Hematopoietic multipotent progenitor cell treated with erythropoietin and hydrocortisone succinate and interleukin-3 and kit ligand, for 17 days (in vitro differentiated cells): ENCODE measurements at places on chromosomes 4 and X.

- no peak for DNase-seq
These were observed 342.9 kb downstream of the CFAP299 start for GRCh38 chr4:80678413-80678812.

DNA sequence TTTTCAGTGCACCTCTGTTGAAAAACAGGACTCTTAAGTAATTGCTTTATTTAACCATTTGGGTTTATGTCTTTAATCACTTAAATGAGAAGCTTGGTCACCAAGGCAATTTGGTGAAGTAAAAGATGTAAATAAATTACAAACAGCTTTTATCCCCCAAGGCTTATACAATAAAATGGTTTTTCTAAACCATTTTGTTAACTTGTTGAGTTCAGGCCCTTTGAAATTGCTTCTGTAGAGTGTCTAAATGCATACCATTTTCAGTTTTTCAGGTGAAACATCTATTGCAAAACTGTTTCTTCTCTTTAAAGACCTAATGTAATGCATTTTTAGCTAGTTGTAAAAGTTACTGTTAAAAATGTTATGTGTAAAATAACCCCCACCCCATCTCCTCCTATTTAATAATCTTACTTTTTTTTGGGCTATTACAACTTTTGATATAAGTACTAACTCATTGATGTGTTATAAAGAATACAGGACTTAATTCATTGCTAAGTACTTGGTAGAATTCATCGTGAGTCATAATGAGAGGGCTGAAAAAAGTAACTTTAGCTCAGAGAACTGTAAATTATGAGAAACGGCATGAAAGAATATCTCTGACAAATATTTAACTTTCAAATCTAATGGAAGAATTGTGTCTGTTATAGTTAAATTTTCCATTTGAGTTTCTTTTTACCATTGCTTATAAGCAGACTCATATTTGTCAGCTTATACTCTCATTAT lies 4.5 kb downstream of the RAPGEF2 start:
- DNase-seq = peak; percentile 67

- DNase-seq = no peak
These were observed 465.0 kb downstream of the IL15 start for GRCh38 chr4:142101401-142101800.

- peak; percentile 35 for DNase-seq
These were observed 78.6 kb upstream of the RAPGEF2 start for GRCh38 chr4:159024266-159024665.

DNA sequence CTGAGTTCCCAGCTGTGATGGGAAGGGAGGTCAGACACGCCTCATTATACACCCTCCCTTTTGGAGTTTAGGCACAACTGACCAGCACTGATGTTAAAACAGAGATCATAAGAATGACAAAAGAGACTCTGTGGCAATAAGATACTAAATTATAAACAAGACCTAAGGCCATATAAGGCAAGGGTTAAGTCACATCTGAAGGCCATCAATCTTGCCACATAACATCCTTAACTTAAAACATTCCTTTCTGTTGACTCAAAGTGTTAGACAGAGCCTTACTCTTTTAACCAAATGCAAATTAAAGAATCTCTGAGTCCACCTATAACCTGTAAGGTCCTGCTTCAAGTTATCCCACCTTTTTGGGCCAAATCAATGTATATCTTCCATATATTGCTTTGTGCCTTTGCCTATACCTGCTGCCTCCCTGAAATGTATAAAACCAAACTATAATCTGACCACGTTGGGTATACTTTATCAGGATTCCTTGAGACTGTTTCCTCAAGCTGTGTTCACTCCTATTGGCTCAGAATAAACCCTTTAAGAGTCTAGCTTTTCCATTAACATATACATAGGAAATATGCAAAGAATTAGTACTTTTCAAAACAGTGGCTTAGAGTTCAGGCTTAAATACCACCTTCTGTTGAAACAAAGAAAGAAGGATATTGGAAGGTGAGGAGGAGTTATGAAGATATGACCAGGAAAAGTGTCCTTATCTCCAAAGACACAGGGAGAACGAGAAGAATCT lies 214.4 kb upstream of the PPP1R2C start:
- DNase-seq = no peak

GRCh38 chr4:144461906-144462305 lies 184.1 kb upstream of the HHIP start:
- DNase-seq = no peak

- no peak for DNase-seq
These were observed 97.8 kb downstream of the WFS1 start for GRCh38 chr4:6367371-6367851.

GRCh38 chr4:110644008-110644407 lies 21.1 kb upstream of the PITX2 start:
- no peak for DNase-seq

- DNase-seq = no peak
These were observed 47.1 kb downstream of the TEC start for GRCh38 chr4:48222491-48222890.

DNA sequence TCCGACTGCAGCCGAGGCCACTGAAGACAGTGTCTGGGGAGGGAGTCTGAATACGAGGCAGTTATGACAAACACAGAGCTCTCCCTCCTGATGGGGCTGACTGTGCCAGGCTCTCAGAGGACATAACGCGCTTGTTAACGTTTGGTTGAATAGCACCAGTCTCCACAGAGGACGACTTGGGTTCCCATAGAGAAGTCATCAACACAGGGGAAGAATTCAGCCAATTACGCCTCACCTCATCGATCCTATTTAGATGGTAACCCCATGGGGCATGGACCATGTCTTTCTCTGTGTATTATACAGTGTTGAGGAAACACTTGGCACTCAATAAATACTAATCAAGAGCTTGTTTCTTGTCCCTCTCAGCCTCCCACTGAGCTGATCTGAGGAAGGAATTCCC lies 642.6 kb upstream of the LCORL start:
- DNase-seq = no peak

DNA sequence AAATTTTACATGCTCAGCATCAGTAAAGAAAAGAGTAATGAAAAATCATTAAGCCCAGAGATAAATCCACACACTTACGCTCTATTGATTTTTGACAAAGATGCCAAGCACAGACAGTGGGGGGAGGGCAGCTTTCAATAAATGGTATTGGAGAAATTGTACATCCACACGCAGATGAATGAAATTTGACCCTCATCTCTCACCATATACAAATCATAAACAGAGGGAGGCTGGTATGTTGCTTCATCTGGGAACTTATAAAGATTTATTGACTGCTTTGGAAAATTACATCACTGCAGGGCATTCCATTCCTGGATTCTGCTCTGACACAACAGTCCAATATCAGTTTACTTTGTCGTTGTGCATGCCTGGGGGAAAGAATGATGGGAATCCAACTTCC lies 58.4 kb upstream of the XAGE1A start:
- no peak for DNase-seq

GRCh38 chr4:6209921-6210320 lies 9.6 kb upstream of the JAKMIP1 start:
- DNase-seq = no peak

- DNase-seq = no peak
These were observed 89.9 kb upstream of the PAK3 start for GRCh38 chrX:111006116-111006515.

DNA sequence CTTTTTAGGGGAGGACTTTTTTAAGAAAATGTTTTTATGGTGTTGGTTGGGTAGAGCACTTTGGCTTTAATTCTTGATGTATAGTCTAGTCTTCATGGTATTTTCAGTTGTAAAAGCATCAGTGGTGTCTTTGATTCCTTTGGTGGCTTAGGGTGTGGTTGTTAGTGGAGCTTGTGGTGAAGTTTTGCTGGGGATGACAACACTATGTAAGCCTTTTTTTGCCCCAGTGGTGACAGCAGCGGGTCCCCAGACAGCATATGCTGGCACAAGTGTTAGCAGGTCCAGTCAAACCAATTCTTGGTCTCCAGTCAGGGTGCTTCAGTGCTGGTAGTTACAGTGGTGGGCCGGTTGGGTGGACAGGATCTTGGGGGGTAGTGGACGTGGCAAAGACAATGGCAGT lies 52.0 kb downstream of the CHIC1 start:
- DNase-seq = no peak

DNA sequence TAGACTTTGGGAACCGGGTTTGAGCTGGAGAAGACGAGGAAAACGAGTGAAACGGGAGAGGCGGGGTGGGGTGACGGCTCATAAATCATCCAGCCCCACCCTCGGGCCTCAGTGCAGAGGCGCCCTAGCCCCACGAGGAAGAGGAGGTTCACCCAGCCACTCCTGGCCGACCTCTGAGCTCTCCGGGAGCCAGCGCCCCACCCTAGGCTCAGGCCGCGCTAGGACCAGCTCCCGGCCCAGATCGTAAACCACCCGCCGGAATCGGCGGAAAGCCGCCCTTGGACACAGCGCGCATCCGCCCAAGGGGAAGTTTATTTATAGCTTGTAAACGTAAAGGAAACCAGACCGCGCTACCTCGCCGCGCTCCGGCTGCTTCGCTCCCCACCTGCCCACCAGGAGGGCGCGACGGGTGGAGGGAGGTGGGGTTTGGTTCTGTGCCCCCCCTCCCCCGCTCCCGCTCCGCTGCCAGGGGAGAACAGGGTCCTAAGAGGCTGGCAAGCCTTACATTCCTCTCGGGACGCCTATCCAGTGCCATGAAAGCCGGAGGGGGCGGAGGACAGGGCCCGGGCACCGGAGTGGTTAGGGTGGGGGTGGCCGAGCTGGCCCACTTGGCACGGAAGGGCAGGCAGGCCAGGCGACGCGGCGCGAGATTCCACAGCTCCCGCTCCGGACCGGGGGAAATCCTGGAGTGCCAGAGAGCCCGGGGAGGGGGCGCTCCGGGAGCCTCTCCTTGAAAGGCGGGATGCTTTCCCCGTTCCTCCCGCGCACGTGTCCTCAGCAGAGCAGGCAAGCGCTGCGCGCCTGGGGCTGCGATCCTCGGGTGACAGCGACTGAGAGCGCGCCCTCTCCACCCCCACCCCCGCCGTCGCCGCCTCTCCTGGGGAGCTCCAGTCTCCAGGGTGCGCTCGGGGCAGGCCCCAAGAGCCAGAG lies 84.2 kb downstream of the BCOR start:
- no peak for DNase-seq

GRCh38 chr4:87974856-87975462 lies 555 bp upstream of the SPP1 start:
- no peak for DNase-seq

DNA sequence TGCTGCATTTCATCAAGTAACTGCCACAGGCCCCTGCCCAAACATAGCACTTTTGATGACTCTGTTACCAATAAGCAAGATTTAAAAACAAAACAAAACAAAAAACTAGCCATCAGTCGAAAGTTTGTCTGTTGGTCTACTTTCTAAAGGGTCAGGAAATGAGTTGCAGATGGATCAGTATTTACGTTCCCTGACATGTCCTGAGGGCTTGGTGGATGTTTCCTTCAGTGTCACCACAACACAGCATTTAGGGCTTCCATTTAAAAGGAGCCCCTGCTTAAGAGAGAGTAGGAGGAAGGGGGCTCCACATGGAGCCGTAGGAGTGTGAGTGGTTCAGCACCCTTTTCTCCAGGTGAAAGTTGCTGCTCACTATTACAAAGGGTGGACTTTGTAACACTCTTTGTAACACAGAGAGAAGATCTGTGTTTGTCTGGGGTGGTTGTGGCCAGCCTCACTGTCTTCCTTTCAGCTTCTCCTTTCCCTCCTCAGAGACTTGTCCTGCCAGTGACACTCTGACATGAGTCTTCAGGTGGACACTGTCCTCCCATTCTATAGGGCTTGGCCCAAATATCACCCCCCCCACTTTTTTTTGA lies 167.5 kb upstream of the PDE5A start:
- DNase-seq = no peak

GRCh38 chrX:72408885-72409284 lies 103.2 kb upstream of the CITED1 start:
- no peak for DNase-seq

- no peak for DNase-seq
These were observed 11.3 kb upstream of the SLC2A9 start for GRCh38 chr4:10032625-10033024.

DNA sequence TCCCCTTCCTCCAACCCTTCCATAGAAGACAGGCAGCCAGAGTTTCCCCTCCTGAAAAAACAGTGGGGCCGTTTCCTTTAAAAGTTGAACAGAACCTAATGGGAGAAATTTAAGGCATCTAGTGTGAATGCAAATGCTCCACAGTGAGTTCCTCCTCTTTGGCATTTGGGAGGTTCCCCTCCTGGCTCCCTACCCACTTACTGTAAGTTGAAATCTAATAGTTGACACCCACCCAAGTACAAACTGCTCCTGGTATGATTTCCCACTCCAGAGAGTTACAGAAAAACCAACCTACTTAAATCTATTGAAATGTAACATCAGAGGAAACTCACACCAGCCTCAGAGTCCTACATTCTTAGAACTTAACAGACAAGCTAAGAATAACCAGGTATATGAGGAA lies 17.6 kb downstream of the ENPEP start:
- DNase-seq = no peak

- DNase-seq = no peak
These were observed 20.6 kb upstream of the TEX13A start for GRCh38 chrX:105241056-105241455.

DNA sequence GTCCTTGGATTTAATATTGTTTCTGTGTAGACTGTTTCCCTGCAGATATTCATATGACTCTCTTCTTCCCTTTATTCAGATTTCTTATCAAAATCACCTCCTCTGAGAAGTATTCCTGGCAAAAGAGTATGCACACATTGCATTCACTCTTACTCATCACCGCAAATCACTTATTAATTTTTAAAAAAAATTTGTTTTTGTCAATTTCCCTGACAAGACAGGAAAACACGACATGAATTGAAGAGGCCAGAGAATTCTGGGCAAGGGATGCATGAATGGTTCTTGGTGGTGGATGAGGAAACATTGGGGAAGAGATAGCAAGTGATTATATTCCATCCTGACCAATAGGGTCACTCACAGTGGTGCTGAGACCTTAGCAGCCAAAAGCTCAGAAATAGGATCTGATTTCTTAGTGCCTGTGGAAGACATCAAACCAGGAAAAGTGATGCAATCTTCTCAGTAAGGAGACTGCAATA lies 522.5 kb upstream of the AGA start:
- DNase-seq = no peak

DNA sequence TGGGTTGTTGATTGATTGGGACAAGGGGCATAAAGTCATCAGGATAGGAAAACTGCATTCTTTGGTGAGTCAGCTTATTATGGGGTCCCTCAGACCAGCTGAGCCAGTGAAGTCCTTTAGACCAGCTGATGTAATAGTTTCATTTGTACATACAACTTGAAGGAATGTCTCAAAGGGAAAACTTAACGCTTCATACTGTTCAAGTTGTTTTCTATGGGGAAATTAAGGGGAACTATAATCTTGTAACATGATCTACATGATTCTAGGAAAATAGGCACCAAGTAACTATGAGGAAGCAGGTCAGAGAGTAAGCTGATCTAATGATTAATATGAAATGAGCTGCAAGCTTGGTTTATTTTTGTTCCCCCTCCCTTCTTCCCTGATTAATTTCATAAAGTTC lies 175.1 kb upstream of the GRID2 start:
- DNase-seq = no peak

DNA sequence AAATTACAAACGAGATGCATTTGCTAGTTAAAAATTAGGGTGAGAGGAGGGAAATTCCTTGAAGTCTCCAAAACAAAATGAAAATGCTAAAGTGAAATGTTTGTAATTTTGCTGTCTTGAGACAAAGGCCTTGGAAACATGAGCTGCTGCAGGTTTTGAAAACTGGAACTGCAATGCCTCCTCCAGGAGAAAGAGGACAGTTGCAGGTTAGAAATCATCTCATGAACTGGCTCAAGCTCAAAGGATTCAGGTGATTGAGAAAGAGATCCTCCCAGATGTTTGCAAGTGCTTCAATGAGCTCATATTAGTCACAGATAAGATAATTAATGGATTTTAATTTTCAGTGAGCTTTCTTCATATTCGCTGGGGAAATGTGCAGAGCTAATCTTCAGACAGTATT lies 32.4 kb downstream of the SMPX start:
- DNase-seq = no peak

GRCh38 chr4:106314960-106315359 lies 1.0 kb downstream of the TBCK start:
- peak; percentile 8 for DNase-seq
